ENCODE measurements at places on chromosomes 1 and 21.

- DNase-seq, result no peak
These were observed 48.0 kb downstream of the ACTN2 start for GRCh38 chr1:236734141-236734765.

- DNase-seq, result no peak
These were observed 12.4 kb upstream of the ETV3 start for GRCh38 chr1:157150631-157151030.

- no peak for DNase-seq
These were observed 26.7 kb downstream of the MIA3 start for GRCh38 chr1:222644636-222644980.

GRCh38 chr1:20840731-20841130 is 53.6 kb upstream of the HP1BP3 start:
- no peak for DNase-seq

DNA sequence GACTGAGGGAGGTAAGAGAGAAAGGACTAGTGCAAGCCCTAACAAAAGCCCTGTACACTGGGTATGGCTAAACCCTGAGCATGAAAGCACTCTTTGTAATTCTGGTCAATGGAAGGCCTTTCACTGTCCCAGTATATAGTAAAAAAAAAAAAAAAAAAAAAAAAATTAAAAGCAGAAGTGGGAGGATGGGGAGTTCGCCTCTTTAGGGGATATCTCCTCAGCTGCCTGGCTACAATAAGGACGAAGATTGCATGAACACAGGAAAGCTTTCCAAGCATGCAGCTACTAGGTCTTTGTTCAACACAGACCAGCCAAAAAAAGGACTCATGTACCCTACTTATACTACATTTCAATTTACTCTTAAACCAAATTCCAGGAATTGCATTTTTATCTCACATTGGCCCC is 59.1 kb downstream of the EIF4G3 start:
- no peak for DNase-seq

GRCh38 chr1:222904451-222904850 is 89.6 kb downstream of the DISP1 start:
- no peak for DNase-seq

DNA sequence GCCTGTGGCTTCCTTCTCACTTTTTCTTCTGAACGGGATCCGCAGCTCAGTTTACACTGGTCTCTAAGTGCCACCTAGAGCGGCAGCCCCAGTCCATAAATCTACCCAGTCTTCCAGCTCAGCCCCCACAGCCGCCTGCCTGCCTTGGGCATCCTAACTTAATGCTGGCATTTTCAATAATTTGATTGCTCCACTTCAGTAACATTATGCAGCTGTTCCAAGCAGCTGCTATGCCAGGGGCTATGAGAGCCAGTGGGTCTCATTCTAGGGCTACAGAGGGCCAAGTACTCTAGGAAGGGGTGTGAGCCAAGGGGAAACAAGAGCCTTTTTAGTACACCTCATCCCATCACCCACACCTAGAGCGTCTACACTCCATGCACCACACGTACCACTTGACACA is 48.4 kb upstream of the COA6 start:
- no peak for DNase-seq

- no peak for DNase-seq
These were observed 429.3 kb upstream of the RUNX1 start for GRCh38 chr21:35478161-35479064.

GRCh38 chr1:182304218-182304617 is 87.4 kb downstream of the GLUL start:
- no peak for DNase-seq

GRCh38 chr1:12106153-12106552 is 43.0 kb downstream of the TNFRSF8 start:
- DNase-seq, result no peak

GRCh38 chr1:181855380-181855779 is 206.1 kb downstream of the ZNF648 start:
- no peak for DNase-seq

DNA sequence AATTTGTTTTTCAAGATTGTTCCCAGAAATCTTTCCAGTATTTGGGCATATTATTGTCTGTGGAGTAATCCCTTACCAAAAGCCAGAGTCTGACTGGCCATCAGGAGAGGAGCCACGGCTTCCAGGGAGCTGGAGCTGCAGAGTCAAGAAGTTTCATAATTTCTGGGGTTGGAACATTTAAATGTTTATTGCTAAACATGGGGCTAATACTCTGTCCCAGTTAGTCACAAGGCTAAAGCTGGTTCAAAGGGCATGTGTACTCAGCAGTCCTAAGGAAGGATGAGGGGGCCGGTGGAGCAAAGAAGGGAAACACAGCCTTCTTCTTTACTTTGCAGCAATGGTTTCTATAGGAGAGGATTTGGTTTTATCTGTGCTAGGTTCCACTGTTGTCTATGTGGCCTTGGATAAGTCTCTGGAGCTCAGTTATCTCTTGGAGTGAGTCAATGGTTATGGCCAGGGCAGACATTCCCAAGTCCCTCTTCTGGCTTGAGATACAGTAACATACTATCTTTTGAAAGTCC is 9.5 kb downstream of the DENND2D start:
- no peak for DNase-seq

DNA sequence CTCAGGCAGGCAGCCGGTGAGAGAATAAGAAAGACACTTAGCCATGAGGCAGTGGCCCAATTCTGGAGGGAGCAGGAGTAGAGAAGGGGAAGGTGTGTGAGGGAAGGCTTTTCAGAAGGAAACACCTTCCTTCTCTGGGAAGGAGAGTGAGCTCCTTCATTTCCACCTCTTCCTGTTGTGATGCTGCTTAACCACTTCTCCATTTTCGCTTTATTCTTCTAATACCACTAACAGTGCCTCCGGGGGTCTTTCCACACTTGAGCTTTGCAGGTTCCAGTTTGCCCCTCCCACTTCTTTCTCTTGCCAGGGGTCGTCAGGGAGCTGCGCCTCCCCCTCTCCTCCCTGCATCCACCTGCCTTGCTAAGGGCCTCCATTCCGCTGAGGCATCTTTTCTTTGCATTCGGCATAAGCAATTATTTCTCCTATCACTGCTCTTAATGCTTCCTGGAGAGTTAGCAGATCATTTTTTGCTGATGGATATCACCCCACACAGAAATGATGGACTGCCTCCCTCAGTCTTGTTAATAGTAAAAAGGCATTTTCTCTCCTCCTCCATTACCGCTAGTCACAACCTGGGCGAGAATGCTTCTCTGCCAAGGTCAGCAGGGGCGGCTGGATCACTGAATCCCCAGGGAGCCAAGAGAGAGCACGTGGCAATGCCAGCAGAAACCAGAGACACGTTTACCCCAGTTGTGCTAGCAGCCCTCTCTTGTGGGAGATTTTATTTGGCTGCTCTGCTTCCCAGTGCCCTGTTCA is 74.8 kb downstream of the ELAVL4 start:
- DNase-seq, result no peak

DNA sequence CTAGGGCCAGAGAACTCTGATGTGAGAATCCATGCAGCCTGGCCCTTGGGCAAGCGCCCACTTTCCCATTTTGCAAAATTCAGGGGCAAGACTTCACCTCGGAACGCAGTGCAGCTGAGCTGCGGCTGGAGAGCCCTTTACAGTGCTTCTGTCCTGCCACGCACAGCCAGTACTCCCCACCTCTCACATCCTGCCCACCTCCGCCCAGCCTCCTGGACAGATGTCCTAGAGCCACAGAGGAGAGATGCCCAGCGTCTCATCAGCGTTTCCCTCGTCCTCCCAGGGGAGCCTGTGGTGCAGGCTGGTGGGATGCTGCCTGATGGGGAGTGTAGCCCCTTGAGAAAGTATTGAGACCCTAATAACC is 29.6 kb downstream of the RUNX3 start:
- DNase-seq, result no peak

DNA sequence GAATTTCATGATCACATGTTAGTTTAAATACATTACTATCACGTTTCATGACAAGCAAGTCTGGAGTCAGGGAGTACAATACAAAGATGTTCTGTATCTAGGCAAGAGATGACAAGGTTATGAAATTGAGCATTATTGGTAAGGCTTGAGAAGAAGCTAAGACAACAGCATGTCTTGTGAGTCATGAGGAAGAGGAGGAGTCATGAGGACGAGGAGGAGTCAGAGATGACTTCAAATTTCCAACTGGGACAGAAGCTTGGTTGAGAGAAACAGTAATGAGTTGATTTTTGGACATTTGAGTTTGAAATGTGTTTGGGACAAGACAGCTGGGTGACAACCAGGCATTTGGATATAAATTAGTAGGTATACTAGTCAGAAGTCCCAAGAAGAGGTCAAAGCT is 4.3 kb upstream of the UBE2U start:
- no peak for DNase-seq

- no peak for DNase-seq
These were observed 155.7 kb downstream of the S1PR1 start for GRCh38 chr1:101392552-101392951.

- DNase-seq, result no peak
These were observed 602.9 kb upstream of the ADAMTS5 start for GRCh38 chr21:27569831-27570230.

DNA sequence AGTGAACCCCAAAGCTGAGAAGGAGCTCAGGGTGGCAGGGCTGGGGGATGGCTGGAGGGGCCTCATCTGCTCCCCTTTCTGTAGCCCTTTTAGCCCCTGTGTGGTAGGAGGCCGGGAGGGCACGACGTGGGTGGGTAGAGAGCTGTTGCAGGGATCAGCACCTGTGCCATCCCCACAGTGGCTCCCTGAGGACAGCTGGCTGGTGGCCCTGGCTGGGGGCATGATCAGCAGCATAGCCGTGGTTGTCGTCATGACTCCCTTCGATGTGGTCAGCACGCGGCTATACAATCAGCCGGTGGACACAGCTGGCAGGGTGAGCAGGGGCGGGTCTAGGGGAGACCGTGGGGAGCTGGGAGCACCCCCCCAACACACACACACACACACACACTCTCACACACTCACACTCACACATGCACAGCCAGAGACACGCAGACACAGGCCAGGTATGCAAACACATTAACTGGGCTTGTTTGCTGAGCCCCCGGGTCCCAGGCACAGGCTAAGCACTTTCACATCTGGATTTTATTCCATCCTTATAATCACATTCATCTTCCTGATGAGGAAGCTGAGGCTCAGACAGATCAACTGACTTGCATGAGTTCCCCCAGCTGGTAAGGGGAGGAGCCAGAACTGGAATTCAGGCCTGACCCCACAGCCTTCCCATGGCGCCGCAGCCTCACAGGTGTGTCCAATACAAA is 2.5 kb downstream of the SLC25A34 start:
- no peak for DNase-seq

DNA sequence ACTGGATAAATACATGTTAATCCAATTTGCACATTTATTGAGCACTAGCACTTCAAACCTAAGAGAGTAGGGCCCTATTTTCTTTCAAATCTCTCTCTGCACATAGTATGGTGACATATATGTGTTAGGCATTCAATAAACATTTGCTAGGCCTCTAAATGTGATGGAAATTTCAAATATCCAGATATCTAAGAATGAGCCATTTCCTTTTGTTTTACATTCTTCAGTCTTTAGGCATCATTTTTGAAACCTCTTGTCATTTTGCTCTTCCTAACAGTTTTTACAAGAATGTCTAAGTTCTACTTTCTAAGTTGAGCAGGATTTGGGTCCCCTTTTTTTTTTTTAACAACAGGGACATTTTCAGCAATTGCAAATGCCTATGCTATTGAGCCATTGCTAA is 395.7 kb upstream of the ST6GALNAC5 start:
- no peak for DNase-seq

DNA sequence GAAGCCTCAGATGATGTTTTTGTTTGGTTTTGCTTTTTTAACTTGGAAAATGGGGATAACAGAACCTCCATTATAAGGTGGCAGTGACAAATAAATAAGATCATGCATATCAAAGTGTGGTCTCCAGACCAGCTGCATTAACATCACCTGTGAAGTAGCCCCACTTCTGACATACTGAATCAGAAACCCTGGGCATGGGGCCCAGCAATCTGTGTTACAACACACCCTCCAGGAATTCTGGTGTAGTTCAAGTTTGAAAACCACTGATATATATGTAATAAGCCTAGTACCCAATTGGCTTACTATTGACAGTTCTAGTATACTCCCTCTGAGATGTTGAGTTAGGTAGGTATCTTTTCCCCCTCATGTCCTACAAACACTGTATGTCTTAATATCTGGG is 24.1 kb upstream of the RNF19B start:
- DNase-seq, result no peak

DNA sequence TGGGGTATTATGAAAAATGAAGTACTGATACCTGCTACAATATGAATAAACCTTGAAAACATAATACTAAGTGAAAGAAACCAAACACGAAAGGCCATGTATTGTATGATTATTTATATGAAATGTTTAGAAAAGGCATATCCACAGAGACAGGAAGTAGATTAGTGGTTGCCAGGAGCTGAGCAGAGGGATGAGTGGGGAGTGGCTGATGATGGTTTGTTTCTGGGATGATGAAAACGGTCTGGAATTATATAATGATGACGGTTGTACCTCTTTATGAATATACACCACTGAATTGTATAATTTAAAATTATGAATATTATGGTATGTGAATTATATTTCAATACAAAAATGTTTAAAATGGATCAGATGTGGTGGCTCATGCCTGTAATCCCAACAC is 63.8 kb upstream of the MPC2 start:
- DNase-seq, result no peak

- peak; percentile 53 for DNase-seq
These were observed 6.7 kb downstream of the LMO4 start for GRCh38 chr1:87335175-87335884.

- no peak for DNase-seq
These were observed 26.6 kb downstream of the CAPZA1 start for GRCh38 chr1:112646225-112646624.

DNA sequence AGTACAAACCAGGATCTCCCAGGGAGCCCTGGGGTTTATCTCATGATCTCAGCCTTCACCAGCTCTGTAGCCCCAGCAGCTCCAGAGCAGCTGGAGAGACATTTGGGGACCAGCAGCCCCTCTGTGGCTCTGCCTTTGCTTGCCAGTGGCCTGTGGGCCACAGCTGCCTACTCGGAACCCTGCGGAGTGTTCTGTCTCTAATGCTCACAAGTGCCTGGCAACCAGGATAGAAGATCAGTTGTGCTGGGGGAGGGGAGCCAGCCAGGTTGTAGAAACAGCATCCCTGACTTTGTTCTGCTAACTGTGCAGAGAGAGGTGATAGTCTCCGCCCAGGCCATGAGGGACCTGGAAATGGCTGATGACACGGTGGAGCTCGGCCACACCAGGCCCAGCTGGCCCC is 50.9 kb upstream of the KCNJ15 start:
- DNase-seq, result no peak

DNA sequence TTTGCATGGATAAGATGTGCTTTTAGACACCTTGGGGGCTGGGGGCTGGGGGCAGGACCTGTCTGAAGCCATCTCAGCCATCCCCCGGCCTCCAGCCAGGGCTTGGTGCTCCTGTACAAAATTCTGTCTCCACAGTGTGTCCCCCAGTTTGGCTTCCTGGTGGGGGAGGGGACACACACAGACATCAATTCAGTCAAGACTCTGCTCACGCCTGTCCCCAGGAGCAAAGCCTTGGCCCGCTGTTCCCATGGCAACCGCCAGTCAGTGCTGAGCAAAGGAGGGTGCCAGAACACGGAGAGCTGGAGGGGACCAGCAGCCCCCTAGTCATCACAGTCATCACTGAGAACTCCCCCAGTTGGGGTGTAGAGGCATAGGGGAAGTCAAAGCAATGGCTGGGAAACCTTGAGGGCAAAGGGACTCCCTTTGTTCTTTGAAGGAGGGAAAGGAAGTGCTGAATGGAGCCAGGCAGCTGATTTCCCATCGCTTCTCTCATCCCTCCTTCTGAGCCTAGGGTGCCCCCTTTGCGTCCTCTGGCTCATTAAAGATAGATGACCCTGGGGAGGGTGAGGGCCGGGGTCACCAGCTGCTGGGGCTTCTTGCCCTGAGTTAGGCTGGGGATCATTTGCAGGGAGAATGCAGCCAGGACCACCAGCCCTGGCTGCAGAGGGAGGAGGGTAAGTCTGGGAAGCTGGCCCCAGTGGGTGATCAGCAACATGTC is 134.9 kb upstream of the IPO9 start:
- DNase-seq, result no peak

All from stimulated activated CD8-positive, alpha-beta memory T cell treated with anti-CD3 and anti-CD28 coated beads, Interleukin-7, amount 100 ng/mL, for 1 hour (primary cell).